ENCODE measurements at places on chromosomes 11 and 22.
A peak's percentile ranks its signal among the peaks of the same experiment; 100 is the strongest.

GRCh38 chr22:42825796-42826195 lies 31.3 kb downstream of the ARFGAP3 start:
- DNase-seq: no peak

- no peak for DNase-seq
These were observed 29.0 kb downstream of the TTLL1 start for GRCh38 chr22:43060183-43060582.

DNA sequence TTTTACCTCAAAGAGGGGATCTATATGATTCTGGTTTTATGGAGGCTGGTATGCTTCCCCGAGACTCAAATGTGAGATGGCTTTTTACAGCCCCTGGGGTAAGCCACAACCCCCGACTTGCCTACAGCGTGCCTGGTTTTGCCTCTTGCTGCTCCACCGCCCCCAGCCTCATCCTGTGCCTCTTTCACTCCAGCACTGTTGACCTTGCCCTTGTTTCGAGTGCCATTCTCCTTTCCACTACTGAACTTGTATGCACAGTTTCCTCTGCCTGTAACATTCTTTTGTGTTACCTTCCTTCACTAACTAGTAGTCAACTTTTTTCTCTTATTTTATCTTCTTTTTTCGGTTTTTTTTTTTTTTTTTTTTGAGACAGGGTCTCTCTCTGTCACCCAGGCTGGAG lies 219.0 kb upstream of the ZBED5 start:
- no peak for DNase-seq

GRCh38 chr11:35107861-35108260 lies 31.1 kb upstream of the CD44 start:
- DNase-seq: no peak

GRCh38 chr22:17336061-17336460 lies 33.2 kb upstream of the CECR2 start:
- DNase-seq: no peak

DNA sequence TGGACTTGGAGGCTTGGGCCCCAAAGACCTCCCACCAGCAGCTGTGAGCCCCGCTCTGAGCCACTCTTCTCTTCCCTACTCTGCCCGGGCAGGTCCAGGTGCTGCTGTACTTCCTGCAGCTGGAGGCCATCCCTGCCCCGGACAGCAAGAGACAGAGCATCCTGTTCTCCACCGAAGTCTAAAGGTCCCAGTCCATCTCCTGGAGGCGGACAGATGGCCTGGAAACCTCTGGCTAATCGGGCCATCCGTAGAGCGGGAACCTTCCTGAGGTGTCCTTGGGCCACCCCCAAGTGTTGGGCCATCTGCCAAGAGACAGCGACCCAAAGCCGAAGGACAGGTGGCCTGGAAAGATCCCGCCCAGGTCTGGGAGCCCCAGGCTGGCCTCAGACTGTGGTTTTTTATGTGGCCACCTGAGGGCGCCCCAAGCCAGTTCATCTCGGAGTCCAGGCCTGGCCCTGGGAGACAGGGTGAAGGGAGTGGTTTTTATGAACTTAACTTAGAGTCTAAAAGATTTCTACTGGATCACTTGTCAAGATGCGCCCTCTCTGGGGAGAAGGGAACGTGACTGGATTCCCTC lies 135.1 kb downstream of the BCR start:
- DNase-seq: peak; percentile 2

DNA sequence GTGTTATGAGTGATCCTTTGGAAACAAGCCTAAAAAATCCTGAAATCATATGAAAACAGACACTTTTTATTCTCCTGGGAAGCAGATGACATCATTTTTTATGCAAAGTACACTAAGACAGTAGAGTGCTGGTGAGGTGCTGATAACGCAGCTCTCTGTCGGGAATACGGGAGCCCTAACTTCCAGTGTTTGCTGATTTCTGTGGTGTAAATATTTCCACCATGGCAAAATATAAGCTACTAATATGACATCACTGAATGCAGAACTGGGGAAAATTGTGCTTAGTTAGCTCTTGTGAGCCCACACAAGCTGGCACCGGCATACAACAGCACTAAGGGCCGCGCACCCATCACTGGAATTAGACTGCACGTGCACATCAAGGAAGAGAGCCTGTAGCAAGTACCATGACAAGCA lies 82.6 kb downstream of the FAM76B start:
- DNase-seq: no peak

DNA sequence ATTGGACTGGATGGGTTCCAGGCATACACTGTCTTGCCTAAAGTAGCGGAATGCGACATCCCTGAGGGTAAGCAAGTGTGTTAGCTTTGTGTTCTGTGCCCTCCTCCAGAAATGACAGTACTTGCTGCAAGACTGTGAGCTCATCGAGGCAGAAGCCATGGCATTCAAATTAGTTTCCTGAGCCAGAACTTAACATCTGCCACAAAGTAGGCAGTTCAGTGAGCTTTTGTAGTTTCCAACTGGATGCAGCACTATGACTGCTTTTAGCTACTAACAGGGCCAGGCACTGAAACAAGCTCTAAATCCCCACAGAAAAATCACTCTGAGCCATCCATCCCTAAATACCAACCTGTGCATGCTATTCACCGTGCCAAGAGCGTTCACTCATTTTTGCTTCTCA lies 1.2 kb upstream of the FAR1 start:
- no peak for DNase-seq

GRCh38 chr11:36257351-36257750 lies 31.9 kb downstream of the COMMD9 start:
- no peak for DNase-seq

GRCh38 chr11:1717745-1718144 lies 20.8 kb downstream of the KRTAP5-6 start:
- DNase-seq: no peak

DNA sequence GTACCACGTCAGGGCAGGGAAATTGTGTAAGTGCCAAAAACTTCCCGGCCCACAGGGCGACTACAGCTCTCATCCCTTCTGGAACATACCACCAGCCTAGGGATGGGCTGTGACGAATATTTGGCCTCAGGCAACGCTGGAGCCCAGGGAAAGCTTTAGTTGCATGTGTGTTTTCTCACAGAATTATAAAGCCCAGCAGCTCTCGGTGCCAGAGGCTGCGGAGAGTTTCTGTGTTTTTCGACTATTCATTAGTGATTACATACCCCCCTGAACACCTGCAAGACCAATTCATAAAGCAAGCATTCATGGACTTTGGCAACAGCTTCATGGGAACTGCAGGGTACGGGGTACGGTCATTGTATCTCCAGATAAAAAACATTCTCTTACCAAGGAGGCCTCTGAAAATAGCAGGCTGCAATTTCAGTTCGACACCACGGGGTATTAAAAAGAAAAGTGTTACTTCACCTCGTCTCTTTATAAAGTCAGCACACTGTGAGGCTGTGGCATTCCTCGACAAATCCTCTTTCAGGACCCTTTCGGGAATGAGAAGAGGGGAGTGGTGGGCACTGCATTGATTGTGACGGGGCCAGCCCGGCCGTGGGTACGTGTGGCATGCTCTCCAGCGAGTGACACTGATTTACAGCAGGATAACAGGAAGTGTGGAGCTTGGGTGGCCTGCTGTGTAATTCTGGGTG lies 243.6 kb upstream of the SORL1-AS1 start:
- no peak for DNase-seq

GRCh38 chr11:2002807-2003206 lies 5.2 kb upstream of the H19 start:
- DNase-seq: no peak

GRCh38 chr11:2451336-2451735 lies 6.5 kb downstream of the KCNQ1 start:
- DNase-seq: no peak

DNA sequence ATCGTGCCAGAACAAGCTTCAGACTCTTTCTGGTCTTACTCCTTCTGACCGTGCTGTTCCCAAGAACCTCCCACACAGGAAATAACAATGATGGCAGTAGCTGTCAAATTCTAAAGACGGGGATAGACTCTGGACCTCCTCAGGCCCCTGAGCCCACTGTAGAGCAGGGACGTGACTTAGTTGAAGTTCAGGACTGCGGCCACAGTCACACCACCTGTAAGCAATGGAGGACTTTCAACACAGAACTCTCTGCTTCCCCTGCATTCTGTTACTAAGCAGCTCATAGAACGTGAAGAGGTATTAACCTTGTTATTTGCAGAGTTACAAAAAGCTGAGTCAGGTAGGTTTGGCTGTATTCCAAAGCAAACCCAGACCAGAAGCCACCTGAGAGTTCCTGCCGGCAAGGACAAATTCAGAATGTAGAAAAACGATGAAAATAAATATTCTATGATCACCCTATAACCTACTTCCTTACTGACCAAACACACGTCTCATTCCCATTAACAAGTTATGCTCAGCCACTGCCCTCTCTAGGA lies 12.7 kb downstream of the TMEM45B start:
- peak; percentile 85 for DNase-seq
